Activated T-helper 1 cell treated with anti-CD3 and anti-CD28 coated beads, Interleukin-12 subunit alpha, Interleukin-12 subunit beta, Interleukin-2, Interleukin-4 antibody, amounts not matched to agents 30 ng/mL and 10 ng/mL and 1 ng/mL, durations not matched to agents 14 hours and 24 hours and 36 hours (primary cell): ENCODE measurements at places on chromosomes 16 and 17.

GRCh38 chr16:57771141-57771785 lies 31.0 kb downstream of the KIFC3 start:
- no peak for DNase-seq

DNA sequence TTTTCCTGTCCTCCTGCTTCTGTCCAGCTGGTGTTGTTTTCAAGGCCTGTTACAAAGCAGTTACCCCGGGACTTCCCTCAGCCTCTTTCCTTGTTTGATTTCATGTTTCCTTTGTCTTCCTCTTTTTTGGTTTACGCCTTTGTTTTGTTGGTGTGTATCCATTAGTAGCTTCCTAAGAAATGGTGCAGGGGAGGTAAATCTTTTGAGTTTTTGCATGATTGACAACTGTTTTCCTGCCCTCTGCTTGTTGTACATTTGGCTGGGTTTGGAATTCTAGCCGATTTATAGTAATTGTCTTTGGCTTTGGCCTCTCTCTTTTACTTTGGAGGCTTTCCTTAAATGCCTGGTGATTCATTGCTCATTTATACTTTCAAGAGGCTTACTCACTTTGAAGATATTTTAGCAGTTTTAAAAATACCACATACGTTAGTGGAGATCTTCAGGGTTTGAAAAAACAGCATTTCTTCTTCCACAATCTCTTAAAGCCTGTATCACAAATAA lies 32.8 kb downstream of the DNAH2 start:
- DNase-seq: no peak

DNA sequence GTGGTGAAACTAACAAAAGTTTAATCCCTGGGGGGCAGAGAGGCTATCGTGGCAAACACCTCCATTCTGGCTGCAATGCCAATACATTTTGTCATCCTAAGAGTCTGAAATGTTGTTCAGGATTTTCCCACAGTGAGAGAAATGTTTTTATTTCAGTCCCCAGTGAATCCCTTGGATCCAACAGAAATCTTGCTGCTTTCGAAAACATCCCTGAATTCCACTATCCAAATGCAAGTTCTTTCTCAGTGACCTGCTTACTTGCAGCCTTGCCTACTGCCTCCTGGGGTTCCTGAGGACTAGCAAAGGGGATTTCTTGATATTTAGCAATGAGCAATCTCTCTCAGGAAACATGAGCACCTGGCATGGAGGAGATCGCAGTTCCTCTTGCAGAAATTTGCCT lies 202.1 kb upstream of the IRX3 start:
- no peak for DNase-seq

DNA sequence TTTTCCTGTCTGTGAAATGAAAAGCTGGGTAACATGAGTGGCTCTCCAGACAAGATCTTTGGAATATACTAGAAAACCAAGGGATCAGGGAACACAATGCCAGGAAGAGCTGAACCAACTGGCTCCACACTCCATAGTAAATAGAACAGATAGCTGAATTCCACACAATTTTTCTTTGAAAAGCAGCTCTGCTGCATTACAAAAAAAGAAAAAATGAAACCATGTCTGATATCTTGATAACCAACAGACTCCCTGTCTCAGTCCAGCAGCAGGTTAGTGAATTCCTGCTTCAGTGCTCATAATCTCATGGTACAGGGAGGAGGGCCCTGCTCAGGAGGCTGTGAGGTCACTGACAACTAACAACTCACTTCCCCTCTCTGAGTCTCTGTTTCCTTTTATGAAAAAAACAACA lies 97.1 kb downstream of the CDH11 start:
- no peak for DNase-seq

DNA sequence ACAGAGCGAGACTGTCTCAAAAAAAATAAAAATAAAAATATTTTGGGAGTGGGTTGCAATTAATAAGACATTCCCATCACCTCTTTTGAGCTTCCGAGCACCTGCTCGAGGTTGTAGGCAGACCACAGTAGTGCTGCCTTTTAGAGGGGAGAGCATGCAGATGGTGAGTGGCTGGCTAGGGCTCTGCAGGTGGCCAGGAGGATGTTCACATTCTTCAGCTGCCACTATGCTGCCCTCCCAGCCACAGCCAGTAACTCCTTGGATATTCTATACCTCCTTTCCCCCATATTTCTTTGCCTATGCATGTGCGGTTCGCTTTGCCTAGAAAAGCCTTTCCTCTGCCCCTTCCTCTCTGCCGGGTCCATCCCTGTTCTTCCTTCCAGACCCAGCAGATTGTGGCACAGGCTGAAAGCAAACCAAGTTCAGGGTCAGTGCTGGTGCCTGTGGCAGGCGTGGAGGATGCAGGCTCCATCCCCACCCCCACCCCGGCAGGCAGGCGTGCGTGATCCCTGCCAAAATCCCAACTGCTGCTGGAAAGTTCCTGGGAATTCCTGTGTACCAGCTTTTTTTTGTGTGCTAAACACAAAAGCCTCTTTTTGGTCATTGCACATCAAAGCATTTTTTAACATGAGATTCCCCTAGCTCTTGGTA lies 33.8 kb upstream of the CMIP start:
- DNase-seq: no peak

DNA sequence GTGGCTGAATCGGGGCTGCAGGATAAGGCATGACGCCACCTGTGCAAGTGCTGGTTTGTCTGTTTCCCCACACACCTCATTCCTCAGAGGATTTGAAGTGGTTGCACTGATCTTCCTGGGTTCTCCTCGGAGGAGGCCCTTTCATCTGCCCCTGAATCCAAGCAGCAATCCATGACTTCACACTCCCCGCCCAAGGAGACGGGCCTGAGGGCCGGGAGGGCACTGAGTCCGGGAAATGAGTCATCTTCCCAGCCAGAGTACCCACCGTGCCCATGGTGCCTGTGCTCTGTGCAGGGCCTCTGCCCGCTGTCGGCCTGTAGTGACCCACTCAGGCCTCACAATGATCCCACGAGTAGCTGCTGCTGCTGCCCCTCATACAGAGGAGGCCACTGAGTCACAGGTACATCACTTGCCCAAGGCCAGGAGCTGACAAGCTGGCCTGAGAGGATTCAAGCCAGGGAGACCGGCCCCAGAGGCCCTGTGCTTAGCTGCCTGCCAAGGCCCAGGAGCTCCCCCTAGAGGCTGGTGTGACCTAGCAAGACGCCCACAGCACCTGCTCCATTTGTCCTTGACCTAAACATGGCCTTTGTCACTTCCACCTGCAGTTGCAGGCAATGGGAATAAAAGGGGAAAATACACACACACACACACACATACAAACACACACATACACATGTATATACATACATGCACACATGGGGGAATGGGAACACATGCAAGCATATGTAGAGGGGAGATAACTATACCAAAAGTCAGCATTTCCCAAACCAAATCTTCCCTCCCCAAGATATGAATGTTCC lies 240.0 kb downstream of the C16orf95 start:
- peak; percentile 18 for DNase-seq

- no peak for DNase-seq
Observed at GRCh38 chr17:11241611-11242226, 706 bp downstream of the SHISA6 start.
